KBM-7 (cell line): ENCODE measurements at places on chromosomes 16 and 17.

- no peak for DNase-seq
Observed at GRCh38 chr17:19328441-19329061, 34.0 kb downstream of the B9D1 start.

DNA sequence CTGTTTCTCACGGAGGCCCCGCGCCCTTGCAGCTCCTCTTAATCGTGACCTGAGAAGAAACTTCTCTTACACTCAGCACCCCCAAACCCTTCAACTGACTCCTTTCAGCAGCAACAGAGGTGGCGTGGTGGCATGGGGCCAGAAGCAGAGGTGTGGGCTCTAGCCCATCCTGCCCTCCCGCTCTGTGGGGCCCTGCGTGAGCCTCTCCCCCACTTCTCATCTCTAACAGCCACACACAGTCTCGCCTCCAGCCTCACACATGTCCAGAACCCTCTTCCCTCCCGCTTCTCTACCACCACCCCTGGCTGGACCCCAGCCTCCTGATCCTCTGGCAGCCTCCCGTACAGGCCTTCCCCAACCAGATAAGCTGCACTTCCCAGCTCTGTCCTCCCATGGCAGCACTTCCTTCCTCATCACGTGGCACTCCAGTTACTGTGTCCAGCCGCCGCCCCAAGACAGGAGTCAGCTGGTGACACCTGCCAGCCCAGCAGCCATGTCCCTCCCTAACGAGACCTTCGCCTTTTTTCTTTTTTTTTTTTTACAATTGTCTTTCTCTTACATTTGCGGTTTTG is 30.5 kb downstream of the NSMCE1 start:
- DNase-seq = peak; percentile 66

DNA sequence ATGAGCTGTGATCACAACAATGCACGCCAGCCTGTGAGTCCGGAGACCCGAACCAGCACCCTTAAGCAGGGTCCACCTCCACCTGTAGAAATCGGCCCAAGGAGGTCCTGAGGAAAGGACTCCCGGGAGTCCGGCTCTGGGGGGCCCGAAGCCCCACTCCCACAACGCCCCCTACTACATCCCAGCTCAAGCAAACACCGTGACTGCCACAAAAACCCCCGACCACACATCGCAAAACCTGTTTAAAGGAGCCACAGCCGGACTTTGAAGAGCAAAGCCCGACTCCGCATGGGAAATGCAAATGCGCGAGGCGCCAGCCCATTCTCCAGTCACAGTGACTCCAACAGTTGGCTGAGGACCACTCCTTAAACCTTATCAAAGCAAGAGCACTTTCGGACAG is 682.4 kb downstream of the KCNJ18 start:
- DNase-seq = no peak

DNA sequence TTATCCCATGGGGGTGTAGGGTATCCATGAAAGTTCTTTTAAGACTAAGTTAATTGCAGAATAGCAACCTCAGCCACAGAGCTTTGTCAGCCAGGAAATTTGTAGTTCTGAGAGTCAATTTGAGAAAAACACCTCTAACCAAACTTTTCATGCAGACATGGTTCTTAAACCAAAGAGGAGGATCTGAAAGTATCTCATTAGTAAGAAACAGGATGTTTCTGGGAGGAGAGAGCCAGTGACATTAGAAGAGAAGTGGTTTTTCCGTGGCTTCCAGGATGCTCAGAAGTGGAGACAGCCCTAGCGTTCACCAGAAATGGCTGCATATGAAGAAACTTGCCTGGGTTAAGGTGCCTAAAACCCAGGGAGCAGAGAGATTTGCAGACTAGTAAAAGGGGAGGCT is 7.9 kb downstream of the GNAO1 start:
- DNase-seq = no peak
